ENCODE measurements at places on chromosomes 3 and 15. TPM values are rescaled to one million over a fixed set of nuclear protein-coding genes. Genes with fewer than 3 reads are reported as not detected.

The OIP5 gene
- total RNA-seq: not detected

DNA sequence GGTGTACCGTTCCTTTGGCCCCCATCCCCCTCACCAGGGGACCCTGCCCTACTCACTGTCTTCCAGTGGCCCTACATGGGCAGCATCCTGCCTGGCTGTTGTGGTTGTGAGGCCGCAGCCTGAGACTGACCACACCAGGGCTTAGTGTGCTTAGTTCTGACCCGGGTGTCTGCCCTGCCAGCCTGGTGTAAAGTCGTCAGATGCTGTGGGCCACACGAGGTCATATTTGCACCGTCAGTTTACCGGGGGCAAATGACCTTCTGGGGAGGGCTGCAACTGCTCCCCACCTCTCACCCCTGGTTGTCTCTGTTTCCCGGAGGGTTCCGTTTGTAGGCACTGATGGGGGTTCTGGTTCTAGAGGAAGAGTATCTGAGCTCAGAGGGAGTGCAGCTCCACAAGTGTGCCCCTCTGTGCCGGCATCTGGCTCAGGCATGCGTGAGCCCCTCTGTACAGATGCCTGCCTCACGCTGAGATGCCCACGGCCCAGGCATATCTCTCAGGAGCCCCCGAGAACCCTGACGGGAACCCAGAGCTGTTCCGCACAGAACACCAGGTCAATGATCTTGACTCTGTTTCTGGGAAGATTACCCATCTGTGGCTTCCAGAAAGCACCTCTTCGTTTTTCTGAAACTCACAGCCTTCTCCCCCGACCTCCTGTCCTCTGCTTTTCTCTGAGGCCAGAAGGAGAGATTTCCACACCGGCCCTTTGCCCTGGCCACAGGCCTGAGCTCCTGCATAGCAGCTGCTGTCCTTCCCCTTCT lies 19.2 kb downstream of the KLF13 start:
- peaks cover 91% of the 10 kb centered on the region for H3K4me1 ChIP-seq
- peak overlapping the region; percentile 74 for H3K27ac ChIP-seq
- no peaks in the 10 kb centered on the region for H3K36me3 ChIP-seq
- no peak overlapping the region for H3K4me3 ChIP-seq
- no peaks in the 10 kb centered on the region for H3K27me3 ChIP-seq
- DNase-seq: peak; percentile 12

- no peaks in the 10 kb centered on the region for H3K27me3 ChIP-seq
- H3K27ac ChIP-seq: no peak overlapping the region
- H3K4me1 ChIP-seq: peaks cover 55% of the 10 kb centered on the region
- no peaks in the 10 kb centered on the region for H3K36me3 ChIP-seq
These were observed 250.1 kb downstream of the ZBTB20 start for GRCh38 chr3:114896978-114897377.

DNA sequence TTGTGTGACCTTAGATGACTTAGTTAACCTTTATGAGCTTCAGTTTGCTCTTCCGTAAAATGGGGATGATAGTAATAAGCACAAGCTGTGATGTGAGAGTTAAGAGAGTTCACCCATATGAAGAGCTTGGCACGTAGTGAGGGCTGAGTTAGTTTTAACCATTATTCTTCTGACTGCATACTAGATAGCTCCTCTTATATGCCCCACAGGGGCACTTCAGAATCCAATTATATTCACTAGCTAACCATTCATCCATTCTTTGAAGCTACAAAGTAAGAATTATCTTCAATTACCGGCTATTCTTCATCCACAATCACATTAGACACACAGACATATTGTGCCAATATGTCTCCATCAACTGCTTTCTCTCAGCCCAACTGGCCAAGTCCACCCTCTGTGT lies 159.0 kb upstream of the STT3B start:
- no peak for DNase-seq
- H3K36me3 ChIP-seq: no peaks in the 10 kb centered on the region
- H3K4me1 ChIP-seq: peaks cover 8% of the 10 kb centered on the region

GRCh38 chr3:142641504-142641903 lies 45.3 kb downstream of the PLS1 start:
- no peaks in the 10 kb centered on the region for H3K4me1 ChIP-seq
- no peaks in the 10 kb centered on the region for H3K27me3 ChIP-seq
- H3K27ac ChIP-seq: no peak overlapping the region
- DNase-seq: no peak

DNA sequence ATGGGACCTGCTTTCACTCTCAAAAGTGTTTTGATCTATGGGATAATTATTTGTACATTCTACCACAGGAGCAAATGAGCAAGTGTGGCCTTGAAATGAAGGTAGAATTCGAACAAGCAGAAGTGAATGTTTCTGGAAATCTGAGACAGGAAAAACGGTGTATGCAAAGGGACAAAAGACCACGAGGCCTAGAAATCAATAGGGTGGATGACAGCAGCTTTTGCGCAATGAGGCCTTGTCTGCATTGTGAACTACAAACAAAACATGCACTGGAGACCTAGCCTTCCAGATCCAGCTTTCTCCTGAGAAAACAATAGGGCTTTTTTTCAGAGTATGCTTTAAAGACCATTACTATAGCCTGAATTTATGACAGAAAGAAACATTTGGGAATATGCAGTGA lies 1137.0 kb downstream of the ROBO2 start:
- DNase-seq: no peak
- H3K27me3 ChIP-seq: no peaks in the 10 kb centered on the region
- H3K4me1 ChIP-seq: no peaks in the 10 kb centered on the region
- no peak overlapping the region for H3K27ac ChIP-seq
- no peak overlapping the region for H3K4me3 ChIP-seq
- H3K36me3 ChIP-seq: no peaks in the 10 kb centered on the region

DNA sequence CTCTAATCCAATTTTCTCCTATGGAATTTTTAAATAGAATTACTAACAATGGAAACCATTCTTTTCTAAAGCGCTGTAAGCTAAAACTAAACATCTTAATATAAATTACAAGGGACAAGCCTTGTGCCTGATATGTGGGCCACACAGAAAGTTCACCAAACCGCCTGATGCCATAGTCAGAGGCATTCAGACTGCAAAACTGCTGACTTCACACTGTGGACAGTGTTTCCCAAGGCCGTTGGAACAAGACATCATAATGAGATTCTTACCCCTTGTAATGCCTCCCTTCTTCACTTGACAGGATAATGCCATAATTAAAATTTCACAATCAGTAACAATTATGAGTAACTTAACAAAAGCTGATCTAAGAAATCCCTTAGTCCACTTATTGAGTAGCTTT lies 14.9 kb downstream of the SH3GL3 start:
- no peak overlapping the region for H3K27ac ChIP-seq
- DNase-seq: no peak
- no peaks in the 10 kb centered on the region for H3K4me1 ChIP-seq
- H3K36me3 ChIP-seq: no peaks in the 10 kb centered on the region
- H3K27me3 ChIP-seq: no peaks in the 10 kb centered on the region

DNA sequence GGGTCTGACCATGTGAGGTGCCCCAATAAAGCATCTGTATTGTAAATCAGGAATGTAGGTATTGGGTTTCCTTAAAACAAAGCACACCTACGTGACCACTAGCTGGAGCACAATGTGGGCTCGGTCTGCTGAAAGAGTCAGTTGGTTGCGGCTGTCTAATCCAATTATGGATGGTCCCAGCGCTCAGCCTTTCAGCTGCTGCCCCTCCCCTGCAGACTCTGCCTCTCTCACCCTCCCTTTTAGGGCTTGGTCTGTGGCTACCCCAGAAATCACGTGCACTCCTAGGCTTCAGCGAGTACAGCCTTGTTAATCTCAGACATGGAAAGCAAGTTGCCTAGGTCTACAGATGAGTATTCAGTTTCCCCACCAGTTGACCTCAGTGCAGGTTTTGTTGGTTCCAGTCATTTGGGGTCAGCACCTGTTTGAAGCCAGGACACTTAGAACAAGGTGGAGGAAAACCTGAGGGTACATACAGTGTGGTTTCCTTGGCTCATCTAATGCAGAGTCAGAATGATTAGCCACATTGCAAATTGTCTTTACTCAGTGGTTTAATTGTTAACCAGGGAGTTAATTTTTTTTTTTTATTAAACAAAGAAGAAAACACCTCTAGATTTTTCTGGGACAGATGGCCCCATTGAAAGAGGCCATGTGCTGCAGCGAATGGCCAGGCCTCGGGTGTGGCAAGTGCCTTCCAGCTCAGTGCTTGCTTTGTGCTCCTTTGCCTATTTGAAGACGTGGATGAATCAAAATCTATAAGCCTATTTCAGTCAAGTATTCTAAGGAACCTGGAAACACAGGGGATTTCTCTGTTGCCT lies 137.7 kb downstream of the IGF1R start:
- no peak overlapping the region for H3K4me3 ChIP-seq
- peak overlapping the region; percentile 22 for H3K27ac ChIP-seq
- DNase-seq: peak; percentile 54
- H3K4me1 ChIP-seq: peaks cover 57% of the 10 kb centered on the region
- no peaks in the 10 kb centered on the region for H3K36me3 ChIP-seq
- H3K27me3 ChIP-seq: no peaks in the 10 kb centered on the region

- H3K27ac ChIP-seq: no peak overlapping the region
- no peak overlapping the region for H3K4me3 ChIP-seq
- DNase-seq: no peak
- H3K27me3 ChIP-seq: no peaks in the 10 kb centered on the region
- peaks cover 6% of the 10 kb centered on the region for H3K4me1 ChIP-seq
- no peaks in the 10 kb centered on the region for H3K36me3 ChIP-seq
These were observed 25.0 kb upstream of the GPR160 start for GRCh38 chr3:170012683-170013400.

Measured in body of pancreas (tissue), 4 donors.